ENCODE measurements at places on chromosomes 3 and 15.

DNA sequence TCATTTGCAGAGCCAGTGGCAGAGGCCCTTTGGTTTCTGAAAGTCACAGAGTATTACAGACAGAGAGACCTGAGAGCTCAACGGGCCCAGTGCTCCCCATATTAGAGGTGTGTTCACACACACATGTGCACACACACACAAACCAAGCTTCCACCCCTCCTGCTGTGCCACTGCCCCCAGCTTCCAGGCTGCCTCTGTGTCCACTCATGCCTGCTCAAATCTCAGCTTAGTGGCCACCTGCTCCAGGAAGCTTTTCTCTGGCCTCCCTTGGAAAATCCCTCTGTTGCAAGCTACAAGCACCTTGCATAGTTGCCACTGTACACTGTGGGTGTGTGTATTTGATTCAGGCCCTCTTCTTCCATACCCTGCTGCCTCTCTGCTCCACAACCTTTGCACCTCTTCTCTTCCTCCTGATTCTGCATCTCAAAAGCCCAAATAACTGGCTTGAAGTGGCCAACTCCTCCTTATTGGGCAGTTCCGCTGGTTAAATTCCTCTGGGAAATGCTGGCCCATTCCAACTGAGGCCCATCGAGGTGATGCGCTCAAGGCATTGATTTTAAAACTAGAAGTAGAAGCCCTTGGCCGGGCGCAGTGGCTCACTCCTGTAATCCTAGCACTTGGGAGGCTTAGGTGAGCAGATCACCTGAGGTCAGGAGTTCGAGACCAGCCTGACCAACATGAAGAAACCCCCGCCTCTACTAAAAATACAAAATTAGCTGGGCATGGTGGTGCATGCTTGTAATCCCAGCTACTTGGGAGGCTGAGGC lies 23.0 kb downstream of the MESD start:
- DNase-seq, result no peak

DNA sequence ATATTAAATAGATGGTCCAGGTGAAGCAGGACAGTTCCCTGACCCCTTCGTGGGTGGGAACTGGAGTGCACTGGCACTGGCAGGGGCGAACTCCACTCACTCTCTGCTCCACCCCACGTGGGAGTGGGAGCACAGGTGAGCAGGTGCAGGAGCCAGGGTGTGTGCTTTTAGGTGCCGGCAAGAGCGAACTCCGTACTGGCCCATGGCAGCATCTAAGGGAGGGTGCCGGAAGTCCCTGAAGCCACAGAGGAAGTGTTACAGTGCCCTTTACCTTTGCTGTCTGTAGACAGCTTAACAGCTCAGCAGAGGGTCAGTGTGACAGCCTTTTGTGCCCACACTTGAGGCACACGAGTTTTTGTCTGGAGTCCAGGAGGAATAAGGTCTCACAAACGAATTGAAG lies 26.7 kb upstream of the PIAS1 start:
- DNase-seq, result no peak

- DNase-seq, result no peak
These were observed 694.1 kb downstream of the FHIT start for GRCh38 chr3:60557122-60557521.

- no peak for DNase-seq
These were observed 437.7 kb downstream of the SI start for GRCh38 chr3:164640591-164640990.

DNA sequence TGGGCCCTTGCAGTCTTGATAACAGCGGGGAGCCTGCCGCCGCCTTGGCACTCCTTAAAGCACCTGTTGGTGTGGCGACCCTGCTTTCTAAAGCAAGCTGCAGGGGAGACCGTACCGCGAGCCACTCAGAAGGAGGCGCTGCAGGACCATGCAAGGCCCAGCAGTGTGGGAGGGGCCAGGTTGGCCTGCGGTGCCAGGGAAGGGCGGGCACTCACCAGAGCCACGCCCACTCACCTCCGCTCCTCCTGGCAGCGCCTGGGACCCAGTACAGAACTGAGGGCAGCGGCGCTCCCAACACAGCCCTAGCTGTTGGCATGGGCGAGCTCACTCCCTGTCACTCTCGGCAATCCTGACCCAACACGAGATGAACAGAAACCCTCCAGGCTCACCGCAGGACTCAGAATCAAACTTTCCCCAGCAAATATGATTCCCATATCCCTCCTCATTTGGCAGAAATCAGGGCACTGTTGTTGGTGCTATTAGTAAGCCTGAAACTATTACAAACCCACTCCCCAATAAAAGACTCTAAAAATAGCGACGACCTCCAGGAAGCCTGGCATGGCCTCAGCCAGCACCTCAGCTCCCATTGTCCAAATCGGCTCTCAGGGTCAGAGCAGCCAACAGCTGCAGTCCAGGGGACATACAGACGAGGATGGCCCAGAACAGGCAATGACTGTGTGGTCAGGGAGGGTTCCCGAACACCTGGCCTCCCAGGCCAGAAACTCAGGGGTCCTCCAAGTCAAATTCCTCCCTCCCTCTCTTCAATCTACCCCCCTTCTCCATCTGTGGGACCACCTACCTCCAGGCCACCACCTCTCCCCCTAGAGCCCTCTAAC lies 77.2 kb downstream of the TBC1D2B start:
- peak; percentile 66 for DNase-seq

DNA sequence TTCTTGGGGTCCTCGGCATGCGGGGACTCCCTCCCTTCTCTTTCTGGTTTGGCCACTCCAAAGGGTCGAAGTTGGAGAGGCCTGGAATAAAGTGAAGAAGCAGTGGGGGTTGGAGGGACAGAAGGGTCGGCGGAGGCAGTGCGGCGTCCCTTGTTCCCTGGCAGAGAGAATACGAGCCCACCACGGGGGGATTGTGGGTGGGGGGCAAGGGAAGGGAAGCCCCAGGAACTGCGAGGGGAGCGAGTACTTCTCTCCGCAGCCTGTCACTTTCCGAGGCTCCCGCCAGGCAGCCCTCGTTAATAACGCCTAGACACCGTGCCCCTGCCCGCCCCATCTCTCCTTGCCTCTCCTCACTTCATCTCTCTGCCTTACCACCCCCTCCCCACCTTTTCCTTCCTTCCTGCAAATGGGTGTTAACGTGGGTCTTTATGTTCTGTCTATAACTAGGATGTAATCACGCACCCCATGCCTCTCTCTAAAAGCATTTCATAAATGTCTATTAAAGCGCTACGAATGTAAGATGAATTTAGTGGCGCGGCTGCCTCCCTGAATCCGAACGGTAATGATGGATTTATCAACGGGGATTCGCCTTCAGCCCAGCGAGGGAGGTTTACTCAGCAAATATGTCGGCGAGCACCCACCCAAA lies 13.7 kb downstream of the NR2F2 start:
- no peak for DNase-seq

DNA sequence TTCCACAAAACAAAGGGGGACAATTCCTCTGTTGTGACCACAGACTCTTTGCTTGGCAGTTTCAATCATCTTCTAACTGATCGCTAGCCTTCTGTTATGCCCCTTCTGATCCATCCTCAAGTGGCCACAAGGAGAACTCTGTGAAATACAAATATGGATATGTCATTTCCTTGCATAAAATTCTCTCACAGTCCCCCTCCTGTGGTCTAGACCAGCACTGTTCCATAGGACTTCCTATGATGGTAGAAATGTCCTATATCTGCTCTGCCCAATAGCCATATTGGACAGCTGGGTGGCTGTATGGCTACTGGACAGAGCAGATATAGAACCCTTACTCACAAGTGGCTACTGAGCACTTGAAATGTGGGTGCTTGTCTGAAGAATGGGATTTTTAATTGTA lies 25.9 kb upstream of the SNRK start:
- DNase-seq, result no peak

- DNase-seq, result no peak
These were observed 4.5 kb upstream of the RPP25 start for GRCh38 chr15:74960995-74961588.
